ENCODE measurements at places on chromosomes 16 and 17.

DNA sequence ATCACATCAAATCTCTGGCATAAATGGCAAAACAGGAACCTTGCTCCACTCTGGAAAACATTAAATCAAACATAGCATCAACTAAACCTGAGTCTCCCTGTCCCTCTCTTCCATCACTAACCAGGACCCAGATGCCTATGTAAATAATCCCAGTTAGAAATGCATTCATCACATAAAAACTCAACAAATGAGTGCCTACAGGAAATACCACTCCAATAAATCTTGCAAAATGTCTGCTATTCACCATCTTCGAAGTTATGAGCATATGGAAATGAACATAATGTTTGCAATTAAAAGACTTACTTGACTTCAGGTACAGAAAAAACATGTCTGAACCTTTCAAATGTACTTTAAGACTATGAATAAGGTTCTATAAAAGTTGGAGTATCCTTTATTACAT lies 425.0 kb downstream of the CDH11 start:
- no peak for DNase-seq

DNA sequence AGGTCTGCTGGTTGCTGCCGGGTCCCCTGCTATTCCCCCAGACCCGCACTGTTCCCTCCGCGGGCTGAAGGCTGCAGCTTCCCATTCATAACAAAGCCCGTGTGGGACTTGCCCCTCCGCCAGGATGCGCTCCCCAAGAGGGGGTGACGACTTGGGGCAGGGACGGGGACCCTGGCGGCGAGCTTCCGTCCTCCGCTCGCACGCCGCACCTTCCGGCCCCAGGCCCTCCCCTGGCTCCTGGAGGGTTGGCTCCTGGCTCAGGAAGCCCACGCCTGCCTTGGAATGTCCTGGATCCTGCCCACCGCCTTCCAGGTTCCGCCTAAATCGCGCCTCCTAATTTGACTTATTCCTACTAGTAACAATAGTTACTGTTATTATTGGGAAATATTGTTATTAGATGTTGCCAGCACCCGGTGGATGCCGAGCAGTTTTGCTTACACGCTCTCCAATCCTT lies 1.1 kb upstream of the TFAP4 start:
- DNase-seq = no peak

- DNase-seq = peak; percentile 82
These were observed 33.8 kb downstream of the FA2H start for GRCh38 chr16:74740795-74741304.

DNA sequence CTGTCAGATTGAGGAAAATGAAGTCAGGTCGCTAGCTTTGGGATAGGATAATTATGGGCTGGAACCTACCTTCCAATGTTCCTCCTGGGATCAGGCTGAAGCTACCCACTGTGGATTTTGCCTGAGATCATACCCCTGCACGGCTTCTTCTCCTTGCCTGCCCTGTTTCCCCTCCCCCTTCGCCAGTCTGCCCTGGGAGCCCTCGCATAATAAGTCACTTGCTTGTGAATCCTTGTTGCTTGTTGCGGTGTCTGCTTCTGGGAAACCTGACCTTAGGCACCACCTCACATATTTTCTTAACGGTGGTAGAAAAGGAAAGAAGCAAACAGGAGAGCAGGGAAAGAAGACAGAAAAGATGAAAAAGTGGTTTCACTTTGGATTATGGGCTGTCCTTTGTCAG lies 13.3 kb upstream of the PMP22 start:
- DNase-seq = no peak

DNA sequence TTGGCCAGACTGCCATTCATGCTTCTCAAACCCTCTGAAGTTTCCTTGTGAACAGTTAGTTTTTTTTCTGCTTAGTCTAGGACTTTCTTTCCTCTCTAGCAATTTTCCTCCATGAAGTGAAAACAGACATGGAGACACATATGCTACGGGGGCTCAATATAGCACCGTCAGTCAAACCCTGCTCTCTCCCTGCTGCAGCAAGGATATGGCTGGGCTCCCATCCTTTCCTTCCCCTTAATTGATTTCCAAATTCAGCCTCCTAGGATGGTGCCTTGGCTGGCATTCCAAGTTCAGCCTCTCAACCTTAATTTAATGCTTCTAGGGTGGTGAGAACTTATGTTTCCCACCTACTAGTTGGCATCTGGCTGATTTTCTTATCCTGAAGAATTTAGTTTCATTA lies 436.7 kb downstream of the NPIPA7 start:
- no peak for DNase-seq

GRCh38 chr16:11143372-11144035 lies 112.5 kb downstream of the SOCS1 start:
- no peak for DNase-seq

DNA sequence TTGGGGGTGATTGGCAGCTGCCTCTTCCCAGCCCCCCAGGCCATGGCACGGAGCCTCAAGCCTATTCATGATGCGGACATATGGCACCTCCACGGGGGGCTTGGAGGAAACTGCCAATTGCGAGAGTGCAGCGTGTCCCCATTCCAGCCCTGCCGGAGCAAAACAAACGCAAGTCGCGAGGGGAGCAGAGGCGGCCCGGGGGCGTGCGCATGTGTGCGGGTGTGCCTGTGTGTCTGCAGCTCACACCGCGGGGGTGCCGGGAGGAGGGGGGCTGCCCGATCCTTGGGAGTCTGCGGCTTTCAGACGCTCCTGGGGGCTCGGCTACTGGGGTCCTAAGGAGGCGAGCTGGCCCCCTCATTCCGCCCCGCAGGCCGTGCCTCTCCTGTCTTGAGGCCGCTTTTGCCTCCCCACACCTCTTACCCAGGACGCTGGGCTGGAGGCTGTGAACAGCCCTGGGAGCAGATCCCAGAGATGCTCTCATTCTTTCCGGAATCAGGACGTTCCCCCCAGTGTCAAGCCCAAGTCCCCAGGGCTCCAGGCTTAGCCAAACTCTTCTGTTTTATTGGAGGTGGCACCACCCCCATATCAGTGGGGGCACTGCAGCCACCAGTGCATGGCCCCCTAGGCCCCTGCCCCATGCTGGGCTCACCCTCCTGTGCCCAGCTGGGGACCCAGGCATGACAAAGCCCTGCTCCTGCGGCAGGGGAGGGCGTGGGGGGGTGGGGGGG lies 29.1 kb downstream of the ENDOV start:
- no peak for DNase-seq

- DNase-seq = no peak
These were observed 21.0 kb upstream of the G6PC1 start for GRCh38 chr17:42879596-42879985.

GRCh38 chr16:444027-444426 lies 18.6 kb downstream of the RAB11FIP3 start:
- no peak for DNase-seq

DNA sequence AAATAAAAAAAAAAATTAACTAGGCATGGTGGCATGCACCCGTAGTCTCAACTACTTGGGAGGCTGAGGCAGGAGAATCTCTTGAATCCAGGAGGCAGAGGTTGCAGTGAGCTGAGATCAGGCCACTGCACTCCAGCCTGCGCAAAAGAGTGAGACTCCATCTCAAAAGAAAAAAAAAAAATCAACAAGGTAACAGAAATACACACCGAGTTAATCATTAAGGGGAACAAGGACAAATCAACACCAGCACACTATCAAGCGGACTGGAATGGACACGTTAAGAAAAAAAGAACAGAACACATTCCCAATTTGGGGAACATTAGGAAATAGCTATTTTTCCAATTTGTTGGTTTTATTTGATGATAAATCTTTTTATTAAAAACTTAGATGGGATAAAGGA lies 28.4 kb upstream of the GLG1 start:
- no peak for DNase-seq

GRCh38 chr17:47288531-47289116 lies 35.0 kb downstream of the ITGB3 start:
- no peak for DNase-seq

DNA sequence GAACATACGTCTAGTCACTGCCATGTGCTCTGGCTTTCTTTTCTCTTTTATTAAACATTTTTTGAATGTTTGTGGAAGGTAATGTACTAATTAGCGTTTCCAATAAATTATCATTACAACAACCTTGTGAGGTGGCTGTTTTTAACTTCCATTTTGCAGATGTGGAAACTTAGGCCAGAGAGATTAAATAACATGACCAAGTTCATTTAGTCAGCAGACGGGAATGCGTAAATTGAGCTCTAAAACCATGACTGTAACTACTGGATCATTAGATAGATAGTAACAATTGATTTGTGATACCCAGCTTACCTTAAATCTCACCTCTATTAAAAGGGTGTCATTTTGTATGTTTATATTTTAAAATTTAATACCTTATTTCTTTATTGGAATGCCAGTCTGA lies 49.4 kb downstream of the RABEP1 start:
- DNase-seq = no peak

Measured in midbrain (tissue), 1 donor.